ENCODE measurements at places on chromosomes 2 and 18. TPM values are rescaled to one million over a fixed set of nuclear protein-coding genes. Genes with fewer than 3 reads are reported as not detected.

DNA sequence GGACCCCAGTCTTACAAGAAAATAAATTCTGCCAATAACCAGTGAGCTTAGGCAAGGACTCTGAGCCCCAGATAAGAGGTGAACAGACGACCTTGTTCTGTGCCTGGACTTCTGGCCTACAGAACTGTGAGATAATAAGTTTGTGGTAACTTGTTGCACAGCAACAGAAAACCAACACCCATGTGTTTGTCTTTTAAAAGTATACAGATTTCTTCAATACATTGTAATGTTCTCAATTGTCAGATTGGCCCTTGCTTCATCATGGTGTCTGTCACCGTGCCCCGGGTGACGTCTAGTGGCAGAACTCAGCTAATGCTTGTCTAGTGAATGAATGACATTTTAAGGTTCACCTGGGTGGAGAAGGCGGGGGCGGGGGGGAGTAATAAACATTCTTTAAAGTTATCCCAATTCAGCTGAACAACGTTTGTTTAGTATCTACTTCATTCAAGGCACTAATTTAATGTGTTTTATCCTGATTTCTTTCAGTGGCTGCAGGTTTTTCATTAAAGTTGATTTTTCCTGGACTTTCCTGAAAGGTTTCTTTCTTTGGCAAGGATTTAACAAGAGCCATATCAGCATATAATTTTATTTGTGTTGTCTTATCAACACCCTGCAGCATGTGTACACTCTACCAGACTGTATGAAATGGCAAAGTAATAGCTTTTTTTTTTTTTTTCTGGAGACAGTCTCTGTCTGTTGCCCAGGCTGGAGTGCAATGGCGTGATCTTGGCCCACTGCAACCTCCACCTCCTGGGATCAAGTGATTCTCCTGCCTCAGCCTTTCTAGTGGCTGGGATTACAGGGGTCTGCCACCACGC, 123.8 kb upstream of the DLX2 start:
- DNase-seq = no peak

- DNase-seq = no peak
Measured at GRCh38 chr18:54736981-54737380, 91.3 kb upstream of the RAB27B start.

GRCh38 chr18:68699043-68699442, 15.9 kb downstream of the TMX3 start:
- DNase-seq = no peak

DNA sequence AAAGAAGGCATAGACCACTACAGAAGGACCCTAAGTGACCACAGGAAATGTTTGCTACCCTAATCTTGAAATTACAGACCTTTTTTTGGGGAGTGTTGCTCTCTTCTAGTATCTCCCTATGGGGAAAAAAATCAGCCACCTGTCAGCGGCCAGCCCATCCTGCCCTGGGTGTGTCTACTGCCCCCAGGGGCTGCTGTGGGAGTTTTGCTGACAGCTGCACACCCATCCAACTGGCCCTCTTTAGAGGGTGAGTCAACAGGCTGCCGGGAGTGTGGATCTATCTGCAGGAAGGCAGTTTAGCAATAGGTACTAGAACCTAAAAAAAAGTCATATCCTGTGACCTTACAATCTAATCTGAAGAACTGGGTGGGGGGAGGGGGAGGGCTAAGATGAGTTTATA, 796 bp upstream of the DYSF start:
- no peak for DNase-seq

- DNase-seq = no peak
Measured at GRCh38 chr18:12579775-12580174, 78.1 kb downstream of the SPIRE1 start.

POU3F3 gene
- polyA plus RNA-seq = not detected

PMAIP1 gene
- 38.8 TPM for polyA plus RNA-seq

LOXHD1 gene
- polyA plus RNA-seq = not detected

UPP2 gene
- not detected for polyA plus RNA-seq

SESTD1 gene
- 21.6 TPM for polyA plus RNA-seq

RAB27B gene
- polyA plus RNA-seq = 1.4 TPM
